T-helper 1 cell (primary cell): ENCODE measurements at places on chromosomes 6 and 20.

- DNase-seq = no peak
Observed at GRCh38 chr6:145380186-145380585, 355.1 kb downstream of the EPM2A start.

DNA sequence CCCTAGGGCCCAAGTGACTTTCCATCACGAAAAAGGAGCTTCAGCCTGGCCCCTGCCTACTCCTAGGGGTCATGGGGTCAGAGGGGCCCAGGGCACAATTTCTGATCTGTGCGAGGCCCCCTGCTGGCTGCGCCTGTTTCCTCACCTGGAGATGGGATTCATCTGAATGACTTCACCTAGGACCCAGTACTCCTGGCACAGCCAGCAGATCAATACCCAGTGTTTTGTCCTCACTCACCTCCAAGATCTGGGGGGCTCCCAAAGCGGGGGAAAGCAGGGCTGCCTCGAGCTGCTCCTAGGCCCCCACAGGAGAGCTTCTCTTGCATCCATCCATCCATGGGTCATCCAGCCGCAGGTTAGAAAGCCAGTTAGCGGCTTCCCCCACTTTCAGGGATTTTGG lies 33.8 kb downstream of the CD40 start:
- DNase-seq = no peak

DNA sequence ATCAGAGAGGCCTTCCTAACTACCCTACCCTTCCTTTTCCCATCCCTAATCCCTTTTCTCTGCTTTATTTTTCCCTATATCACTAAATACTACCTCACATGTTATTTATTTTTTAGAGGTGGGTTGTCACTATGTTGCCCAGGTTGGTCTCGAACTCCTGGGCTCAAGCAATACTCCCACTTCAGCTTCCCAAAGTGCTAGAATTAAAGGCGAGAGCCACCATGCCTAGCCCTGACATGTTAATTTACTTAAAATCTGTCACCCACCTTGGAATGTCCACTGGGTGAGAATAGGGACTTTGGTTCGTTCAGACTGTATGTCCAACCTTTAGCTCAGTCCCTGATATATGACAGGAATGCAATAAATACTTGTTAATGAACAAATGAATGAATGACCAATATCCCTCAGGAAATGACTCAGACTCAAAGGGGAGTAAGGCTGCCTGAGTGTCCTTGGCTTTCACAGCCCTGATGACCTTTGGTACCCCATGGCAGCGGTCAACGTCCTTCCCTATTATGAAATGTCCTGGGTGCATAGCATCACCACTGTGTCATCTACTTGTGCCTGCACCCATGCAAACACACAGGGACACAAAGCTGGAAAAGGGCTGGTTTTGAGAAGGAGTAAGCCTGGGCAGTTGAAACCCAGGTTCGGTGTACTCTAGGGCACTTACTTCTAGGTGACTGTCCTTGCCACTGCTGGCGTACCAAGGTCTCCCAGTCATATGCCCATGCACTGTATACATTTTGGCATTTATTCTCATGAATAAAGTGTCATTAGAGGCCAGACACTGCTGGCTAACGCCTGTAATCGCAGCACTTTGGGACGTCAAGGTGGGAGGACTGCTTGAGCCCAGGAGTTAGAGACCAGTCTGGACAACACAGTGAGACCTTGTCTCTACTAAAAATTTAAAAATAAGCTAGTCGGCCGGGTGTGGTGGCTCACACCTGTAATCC lies 26.5 kb downstream of the BCL2L1 start:
- DNase-seq = no peak

- no peak for DNase-seq
Observed at GRCh38 chr6:131946992-131947955, 3.9 kb downstream of the CCN2 start.

- DNase-seq = no peak
Observed at GRCh38 chr6:3808759-3809514, 40.2 kb upstream of the FAM50B start.

- no peak for DNase-seq
Observed at GRCh38 chr20:24676978-24677370, 207.5 kb downstream of the SYNDIG1 start.

DNA sequence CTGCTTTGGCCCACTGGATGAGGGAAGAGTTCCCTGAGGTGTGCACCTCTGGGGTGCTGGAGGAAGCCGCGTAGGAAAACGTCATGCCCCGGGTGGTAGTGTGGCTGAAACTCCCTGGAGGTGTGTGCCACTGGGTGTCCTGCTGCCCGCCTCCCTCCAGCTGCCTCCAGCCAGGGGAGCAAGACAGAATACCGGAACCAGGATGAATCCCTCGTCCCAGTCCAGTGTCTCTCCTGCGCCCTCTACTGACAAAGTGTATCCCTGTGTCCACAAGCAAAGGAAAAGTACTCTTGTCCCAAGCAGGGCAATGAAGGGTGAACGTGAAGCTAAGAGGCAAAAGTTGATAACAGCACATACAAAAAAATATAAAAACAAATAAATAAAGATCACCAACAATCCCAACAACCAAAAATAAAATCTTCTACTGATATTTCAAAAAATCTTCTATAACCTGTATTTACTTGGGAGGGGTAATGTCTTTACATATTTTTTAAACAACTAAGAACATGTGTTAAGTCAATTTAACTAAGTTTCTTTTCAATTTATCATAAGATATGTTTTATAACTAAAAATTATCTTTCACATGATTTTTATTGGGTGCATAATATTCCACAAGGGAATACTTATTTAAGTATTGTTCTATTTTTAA lies 437.6 kb downstream of the MAFB start:
- DNase-seq = no peak

- DNase-seq = no peak
Observed at GRCh38 chr20:21049305-21049828, 56.8 kb downstream of the LINC00237 start.
